ENCODE measurements at places on chromosomes 5 and 9.

- no peak for DNase-seq
Measured at GRCh38 chr5:39716532-39717028, 291.8 kb upstream of the DAB2 start.

DNA sequence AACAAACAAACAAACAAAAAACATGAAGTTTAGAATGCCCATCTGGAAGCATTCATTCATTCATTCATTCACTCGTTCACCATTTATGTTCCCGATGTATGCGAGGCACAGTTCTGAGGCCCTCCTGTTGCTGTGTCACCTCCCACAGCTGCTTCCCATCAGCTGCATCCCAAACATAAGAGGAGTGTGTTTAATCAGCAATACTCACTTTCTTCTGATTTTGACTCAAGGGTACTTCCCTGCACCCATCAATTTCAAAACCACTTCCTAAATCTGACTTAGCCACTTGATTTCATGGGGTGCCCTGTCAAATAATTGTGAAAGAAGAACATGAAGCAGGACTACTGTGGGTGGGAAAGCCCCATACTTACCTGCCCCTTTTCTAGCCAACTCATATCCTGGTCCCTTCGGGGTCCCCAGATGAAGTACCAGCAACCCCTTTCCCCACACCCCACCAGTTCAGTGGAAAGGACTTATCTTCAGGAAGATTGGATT is 128.0 kb upstream of the IL12B start:
- DNase-seq: no peak

DNA sequence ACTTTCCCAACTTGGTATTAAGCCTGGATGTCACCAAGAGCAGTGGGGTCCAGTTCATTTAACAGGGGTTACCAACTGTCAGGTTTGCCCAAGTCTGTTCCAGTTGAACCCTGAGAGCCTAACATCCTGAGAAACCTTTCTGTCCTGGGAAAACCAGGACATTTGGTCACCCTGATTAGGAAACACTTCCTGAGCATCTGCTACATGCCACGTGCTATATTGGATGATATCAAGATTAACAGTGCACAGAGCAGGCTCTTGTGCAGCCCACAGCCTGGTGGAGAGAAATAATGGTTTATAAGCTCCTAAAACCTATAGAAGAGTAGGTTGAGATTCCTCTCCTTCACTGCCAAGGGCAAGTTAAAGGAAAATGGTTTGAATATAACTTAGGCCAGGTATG is 102.9 kb upstream of the RAD23B start:
- no peak for DNase-seq

DNA sequence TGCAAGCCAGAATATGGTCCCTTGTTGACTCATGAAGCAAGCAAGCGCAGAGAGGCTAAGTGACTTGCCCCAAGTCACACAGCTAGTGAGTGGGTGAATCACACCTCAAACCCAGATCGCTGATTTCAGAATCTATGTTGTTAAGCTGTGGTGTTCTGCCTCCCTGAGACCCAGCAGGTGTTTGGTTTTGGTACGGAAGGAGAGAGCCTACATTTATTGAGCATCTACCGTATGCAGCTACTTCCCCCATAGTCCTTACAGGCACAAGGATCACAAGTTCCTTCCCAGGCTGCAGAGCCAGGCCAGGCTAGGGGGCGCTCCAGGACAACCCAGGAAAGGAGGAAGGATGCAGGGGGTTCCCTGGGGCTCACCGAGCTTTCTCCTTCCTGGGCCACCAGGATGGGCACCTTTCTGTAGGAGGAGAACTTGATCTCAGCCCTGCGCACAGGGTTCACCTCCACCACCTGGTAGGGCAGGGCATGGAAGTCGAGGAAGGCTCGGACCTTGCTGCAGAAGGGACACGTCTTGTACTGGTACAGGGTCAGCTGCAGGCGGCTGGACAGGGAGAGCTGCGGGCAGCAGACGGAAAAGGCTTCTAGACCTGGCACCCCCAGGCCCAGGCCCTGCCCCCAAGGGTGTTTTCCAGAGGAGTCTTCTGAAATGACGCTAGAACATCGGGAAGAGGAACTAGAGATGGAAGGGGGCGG is 2.5 kb downstream of the PTGES2 start:
- no peak for DNase-seq

DNA sequence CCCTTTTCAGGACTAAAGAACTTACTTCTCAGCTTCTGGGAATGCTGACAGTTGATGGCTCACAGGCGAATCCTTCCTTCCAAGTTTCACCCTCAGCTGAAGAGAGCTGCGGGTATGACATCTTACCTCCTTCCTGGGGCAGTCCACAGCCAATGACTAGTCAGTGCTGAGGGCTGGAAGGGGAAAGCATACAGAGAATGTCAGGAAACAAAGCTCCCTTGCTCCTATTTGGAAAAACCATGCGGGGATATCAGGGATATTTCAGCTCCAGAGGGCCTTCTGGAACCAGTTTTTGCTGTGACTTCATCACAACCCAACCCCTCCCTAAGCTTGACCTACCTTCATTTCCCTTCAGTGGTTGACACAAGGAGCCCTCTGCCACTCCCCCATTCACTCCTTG is 15.7 kb downstream of the FTMT start:
- DNase-seq: no peak

DNA sequence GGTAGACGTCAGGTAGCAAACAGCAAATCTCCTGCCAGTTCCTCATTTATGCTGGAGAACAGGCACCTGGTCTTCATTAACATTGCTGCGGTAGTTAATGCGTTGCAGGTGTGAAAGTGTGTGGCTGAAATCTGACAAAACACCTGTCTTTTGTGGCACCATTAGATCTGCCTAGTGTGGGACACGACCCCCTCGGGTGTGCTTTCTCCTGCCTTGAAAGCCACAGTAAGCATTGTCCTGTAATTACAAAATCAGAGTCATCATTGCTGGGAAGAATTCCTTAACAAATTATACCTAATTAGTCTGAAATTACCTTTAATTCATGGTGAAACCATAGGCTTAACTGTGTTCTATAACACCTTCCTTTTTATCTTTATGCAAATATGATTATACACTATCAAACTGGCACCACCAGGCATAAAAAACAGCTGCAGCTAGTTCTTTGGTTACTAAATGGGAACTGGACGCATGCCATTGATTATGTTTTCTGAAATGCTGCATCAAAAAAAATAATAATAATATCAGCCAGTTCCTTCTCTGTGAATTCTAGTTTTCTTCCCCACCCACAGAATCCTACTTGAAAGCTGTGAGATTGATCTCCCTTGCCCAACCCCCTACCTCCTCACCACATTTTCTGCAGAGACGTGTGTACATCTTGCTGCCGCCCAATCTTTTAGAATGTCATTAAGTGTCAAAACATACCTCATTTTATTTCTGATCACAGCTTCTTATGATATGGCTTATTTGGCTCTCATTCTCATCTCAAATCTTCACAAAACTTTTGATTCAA is 374.0 kb downstream of the NFIB start:
- no peak for DNase-seq

DNA sequence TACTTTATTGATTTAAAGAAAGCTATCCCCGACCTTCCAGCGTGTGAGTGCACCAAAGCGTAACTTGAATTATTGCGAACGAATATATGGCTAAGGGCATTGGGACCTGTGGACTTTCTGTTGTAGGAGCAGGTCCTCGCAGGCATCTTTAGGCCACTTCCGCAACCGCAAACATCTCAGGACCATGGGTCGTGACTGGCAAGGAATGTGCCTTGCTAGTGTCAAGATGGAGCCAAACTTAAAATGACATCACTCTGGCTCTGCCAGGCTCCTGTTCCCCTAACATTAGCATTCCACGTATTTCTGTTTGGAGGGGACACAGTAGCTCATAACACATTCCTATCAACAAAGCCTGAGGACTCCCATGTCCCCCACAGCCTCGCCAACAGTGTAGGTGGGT is 44.1 kb upstream of the OLFM1 start:
- DNase-seq: no peak
